GM04503 (cell line): ENCODE measurements at places on chromosomes 2 and 18.

DNA sequence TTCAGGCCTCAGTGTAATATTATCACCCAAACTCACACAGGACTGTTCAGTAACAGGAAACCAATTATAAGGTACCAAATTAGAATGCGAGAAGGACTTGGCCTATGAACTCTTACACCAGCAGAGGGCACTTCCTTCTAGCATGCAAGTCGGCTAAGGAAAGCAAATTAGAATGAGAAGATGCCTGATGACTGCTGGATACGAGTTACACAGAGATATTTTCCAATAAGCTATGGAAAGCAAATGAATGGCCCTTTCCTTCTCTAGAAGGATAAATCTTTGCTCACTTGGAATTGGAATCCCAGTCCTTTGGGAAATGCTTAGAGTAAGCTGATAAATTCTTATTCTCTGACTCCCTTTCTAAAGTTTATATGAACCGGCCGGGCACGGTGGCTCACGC lies 109.8 kb downstream of the AP1S3 start:
- no peak for DNase-seq

DNA sequence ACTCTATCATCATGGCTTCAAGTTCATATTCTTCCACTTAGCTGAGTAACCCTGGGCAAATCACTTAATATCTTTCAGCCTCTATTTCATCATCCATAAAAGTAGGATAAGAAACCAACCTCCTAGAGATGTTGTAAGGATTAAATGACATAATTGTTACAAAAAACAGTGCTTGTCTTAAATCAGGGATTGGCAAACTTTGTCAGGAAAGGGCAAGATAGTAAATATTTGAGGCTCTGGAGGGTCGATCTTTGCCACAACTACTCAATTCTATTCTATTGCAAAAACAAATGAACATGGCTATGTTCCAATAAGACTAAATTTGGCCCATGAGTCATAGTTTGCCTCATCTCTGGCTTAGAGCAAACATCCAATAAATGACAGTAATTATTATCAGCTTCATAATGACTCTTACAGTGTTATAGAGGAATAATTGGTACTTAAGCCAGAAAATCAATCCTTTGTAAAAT lies 184.7 kb downstream of the SATB2 start:
- peak; percentile 69 for DNase-seq

- DNase-seq: no peak
These were observed 65.9 kb upstream of the ITM2C start for GRCh38 chr2:230798769-230799399.

DNA sequence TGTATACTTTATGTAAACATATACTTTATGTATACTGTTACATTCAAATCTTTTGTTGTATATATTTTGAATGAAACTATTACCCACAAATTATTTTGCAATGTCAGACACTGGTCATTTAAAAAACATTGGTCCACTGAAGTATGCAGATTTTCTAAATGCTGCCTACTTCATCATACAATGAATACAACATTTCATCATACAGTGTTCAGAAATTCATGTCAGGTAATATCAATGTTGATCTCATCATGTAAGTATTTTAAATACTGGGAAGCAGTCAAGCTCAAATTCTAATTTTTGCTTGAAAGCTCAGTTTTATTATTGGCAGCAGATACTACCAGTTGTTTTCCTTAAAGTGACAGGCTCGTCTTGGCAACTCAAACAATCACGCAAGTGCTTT lies 2.9 kb upstream of the STAT4 start:
- DNase-seq: no peak

- DNase-seq: no peak
These were observed 83.5 kb downstream of the EIPR1 start for GRCh38 chr2:3294069-3294468.

GRCh38 chr2:54079331-54079730 lies 36.1 kb upstream of the ACYP2 start:
- DNase-seq: no peak
